A375 (cell line): ENCODE measurements at places on chromosomes 7 and 10. TPM values are rescaled to one million over a fixed set of nuclear protein-coding genes. Genes with fewer than 3 reads are reported as not detected.

The IL6 gene
- total RNA-seq: 4.3 and 4.7 TPM in 2 replicates

The EN2 gene
- 3.6 and 5.5 TPM in 2 replicates for total RNA-seq

The CTBP2 gene
- 91.5 and 94.7 TPM in 2 replicates for total RNA-seq

The PAX4 gene
- total RNA-seq: not detected in 2 replicates

The FAM25A gene
- total RNA-seq: not detected in 2 replicates

The NPY gene
- total RNA-seq: 1.1 TPM in 1 of 2 replicates, not detected in the other

The HIBADH gene
- total RNA-seq: 63.4 and 74.3 TPM in 2 replicates

The RBP3 gene
- total RNA-seq: not detected in 2 replicates

The COL13A1 gene
- total RNA-seq: 59.4 and 61.0 TPM in 2 replicates

The GNAI1 gene
- 11.2 and 18.0 TPM in 2 replicates for total RNA-seq

The TMEM106B gene
- total RNA-seq: 24.7 and 26.5 TPM in 2 replicates

The SPAM1 gene
- not detected in 2 replicates for total RNA-seq

The HILPDA gene
- 8.9 and 10.9 TPM in 2 replicates for total RNA-seq

The DDC gene
- 0.19 TPM in 1 of 2 replicates, not detected in the other for total RNA-seq

The NUDT1 gene
- 63.0 and 80.4 TPM in 2 replicates for total RNA-seq

The PILRA gene
- 0.24 and 0.45 TPM in 2 replicates for total RNA-seq

The AQP1 gene
- 1.2 TPM in 2 replicates for total RNA-seq

The COL1A2 gene
- 0.24 TPM in 1 of 2 replicates, not detected in the other for total RNA-seq

The CDC14C gene
- total RNA-seq: not detected in 2 replicates

The FRAT1 gene
- 4.5 and 5.4 TPM in 2 replicates for total RNA-seq

The ZP3 gene
- 5.5 and 6.5 TPM in 2 replicates for total RNA-seq

The CHST12 gene
- 6.0 and 8.2 TPM in 2 replicates for total RNA-seq

The TRIM50 gene
- total RNA-seq: not detected in 2 replicates

The HKDC1 gene
- total RNA-seq: 5.4 and 5.7 TPM in 2 replicates

The HHEX gene
- 10.6 and 12.5 TPM in 2 replicates for total RNA-seq

The UNCX gene
- not detected in 2 replicates for total RNA-seq

The CALN1 gene
- 0.08 TPM in 1 of 2 replicates, not detected in the other for total RNA-seq

The ELAPOR2 gene
- total RNA-seq: 17.3 and 25.4 TPM in 2 replicates

The AOAH gene
- 0.45 TPM in 1 of 2 replicates, not detected in the other for total RNA-seq

The POLR2J2 gene
- 5.3 and 7.0 TPM in 2 replicates for total RNA-seq

The PVRIG gene
- total RNA-seq: not detected in 2 replicates

The CD36 gene
- total RNA-seq: not detected in 2 replicates

The RNLS gene
- total RNA-seq: not detected in 2 replicates

The CTNNA3 gene
- total RNA-seq: not detected in 2 replicates
